ENCODE measurements at places on chromosomes 16 and 17.

GRCh38 chr17:8563981-8564602 lies 66.4 kb downstream of the MYH10 start:
- DNase-seq, result no peak

GRCh38 chr17:57372156-57372555 lies 115.8 kb downstream of the MSI2 start:
- DNase-seq, result no peak

DNA sequence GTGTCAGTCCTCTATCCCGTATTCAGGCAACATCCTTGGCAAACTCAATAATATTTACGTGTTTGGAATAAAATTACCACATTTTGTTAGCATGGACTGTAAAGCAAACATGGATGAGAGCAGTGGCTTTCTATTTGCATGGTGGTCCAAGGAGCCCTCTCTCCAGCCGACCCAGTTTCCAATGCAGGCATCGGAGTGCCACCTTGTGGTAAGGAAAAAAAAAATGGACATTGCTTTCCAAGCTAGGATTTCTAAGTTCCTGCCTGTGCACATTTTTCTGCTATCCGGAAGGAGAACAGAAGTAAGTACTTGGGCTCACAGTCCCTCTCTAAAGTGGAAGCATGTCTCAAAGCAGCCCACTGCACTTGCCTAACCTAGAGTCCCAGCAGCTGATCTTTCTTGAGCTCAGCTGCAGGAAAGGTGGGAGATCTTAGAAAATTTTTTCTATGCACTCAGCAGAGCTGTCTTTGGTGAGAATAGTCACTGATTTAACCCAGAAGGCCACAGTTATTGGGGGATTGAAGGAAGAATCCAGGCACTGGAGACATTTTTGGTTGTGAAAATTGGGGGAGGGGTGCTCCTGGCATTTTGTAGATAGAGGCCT lies 46.0 kb upstream of the ERCC4 start:
- no peak for DNase-seq

DNA sequence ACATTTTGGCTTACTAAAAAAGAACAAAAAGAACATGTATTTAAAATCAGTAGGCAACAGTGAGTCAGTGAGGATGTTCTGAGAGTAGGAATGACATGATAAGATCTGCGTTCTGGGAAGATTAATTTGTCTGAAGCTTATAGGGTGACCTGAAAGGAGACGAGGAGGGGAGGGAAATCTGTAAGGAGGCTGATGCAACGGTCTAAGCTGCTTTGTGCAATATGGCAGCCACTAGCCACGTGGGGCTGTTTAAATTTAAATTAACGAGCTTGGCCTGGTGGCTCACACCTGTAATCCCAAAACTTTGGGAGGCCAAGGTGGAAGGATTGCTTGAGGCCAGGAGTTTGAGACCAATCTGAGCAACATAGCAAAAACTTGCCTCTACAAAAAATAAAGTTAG lies 181.6 kb upstream of the CACNG3 start:
- DNase-seq, result no peak

DNA sequence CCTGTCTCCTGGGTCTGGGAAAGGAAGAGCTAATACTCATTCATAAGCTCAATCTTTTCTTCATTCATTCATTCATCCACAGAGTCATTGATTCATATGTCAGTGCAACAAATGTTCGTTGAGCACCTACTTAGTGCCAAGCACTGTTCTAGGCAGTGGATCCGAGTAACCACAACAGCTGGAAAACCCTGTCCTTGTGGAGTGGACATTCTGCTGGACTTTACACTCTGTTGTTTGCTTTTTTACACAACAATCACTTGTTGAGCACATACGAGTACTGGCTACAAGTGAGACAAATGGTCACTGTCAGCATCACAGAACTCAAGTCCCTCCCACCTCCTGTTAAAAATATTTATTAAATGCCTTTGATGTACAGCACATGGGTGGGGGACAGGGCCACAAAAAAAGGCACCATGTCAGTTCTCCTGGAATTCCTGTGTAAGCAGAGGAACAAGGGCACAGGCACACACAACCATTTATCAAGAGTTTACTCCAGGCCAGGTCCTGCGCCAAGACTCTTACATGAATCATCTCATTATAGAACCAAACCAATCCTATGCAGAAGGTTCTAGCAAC lies 46.9 kb downstream of the TEKT5 start:
- no peak for DNase-seq

GRCh38 chr16:52471650-52472370 lies 75.1 kb downstream of the TOX3 start:
- no peak for DNase-seq

DNA sequence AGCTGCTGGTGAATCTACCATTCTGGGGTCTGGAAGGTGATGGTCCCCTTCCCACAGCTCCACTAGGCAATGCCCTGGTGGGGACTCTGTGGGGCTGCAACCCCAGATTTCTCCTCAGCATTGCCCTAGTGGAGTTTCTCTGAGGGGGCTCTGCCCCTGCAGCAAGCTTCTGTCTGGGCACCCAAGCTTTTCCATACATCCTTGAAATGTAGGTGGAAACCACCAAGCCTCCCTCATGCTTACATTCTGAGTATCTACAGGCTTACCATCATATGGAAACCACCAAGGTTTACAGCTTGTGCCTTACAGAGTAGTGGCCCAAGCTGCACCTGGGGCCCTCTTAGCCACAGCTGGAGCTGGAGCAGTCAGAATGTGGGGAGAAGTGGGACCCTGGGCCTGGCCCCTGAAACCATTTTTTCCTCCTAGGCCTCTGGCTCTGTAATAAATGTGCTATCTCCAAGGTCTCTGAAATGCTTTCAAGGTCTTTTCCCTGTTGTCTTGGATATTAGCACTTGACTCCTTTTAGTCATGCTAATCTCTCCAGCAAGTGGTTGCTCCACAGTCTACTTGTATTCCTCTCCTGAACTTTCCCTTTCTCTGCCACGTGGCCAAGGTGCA lies 19.6 kb upstream of the DLX3 start:
- DNase-seq, result no peak

Data from stimulated activated CD8-positive, alpha-beta memory T cell treated with anti-CD3 and anti-CD28 coated beads, Interleukin-4, amount 100 ng/mL, for 4 hours (primary cell).